Heart right ventricle (tissue), 16 donors: ENCODE measurements at places on chromosomes 7 and 10. TPM values are rescaled to one million over a fixed set of nuclear protein-coding genes. Genes with fewer than 3 reads are reported as not detected.

DNA sequence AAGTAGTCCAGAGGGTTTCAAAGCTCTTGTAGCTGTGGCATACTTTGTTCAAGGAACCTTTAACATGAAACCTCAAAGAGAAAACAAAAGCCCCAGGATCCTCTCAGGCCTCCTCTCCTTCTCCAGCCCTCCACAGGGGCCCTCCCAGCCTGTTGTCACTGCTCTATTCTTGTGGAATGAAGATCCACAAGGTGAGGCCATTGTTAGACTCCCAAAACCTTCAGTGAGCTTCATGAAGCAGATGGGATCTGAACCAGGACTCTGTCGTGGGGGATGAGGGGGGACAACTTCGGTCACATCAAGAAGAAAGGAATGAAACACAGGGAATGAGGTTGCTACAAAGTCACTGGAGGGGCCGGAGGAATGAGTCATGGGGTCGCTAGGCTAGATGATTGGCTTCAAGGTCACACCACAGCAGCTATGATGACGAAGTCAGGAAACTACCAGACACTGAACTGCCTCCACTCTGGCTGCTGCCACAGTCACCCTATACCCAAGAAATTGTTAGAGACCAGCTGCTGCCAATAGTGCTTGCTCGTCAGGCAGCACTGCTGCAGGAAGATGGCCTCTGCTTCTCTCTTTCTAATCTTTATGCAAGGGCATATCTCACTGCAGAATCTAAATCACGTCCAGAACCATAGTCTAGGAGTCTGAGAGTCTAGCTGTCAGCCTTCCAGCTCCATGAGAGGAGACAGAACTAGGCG is 208.8 kb downstream of the HIBADH start:
- DNase-seq = no peak

DNA sequence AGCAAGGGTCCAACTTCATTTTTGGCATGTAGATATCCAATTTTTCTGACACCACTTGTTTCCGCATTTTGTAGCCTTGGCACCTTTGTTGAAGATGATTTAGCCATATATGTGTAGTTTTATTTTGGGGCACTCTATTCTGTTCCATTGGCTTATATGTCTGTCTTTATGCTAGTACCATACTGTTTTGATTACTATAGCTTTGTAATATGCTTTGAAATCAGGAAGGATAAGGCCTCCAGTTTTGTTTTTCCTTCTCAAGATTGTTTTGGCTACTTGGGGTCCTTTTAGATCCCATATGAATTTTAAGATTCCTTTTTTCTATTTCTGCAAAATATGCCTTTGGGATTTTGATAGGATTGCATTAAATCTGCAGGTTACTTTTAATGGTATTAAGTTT is 9.5 kb upstream of the BTBD16 start:
- DNase-seq = no peak

DNA sequence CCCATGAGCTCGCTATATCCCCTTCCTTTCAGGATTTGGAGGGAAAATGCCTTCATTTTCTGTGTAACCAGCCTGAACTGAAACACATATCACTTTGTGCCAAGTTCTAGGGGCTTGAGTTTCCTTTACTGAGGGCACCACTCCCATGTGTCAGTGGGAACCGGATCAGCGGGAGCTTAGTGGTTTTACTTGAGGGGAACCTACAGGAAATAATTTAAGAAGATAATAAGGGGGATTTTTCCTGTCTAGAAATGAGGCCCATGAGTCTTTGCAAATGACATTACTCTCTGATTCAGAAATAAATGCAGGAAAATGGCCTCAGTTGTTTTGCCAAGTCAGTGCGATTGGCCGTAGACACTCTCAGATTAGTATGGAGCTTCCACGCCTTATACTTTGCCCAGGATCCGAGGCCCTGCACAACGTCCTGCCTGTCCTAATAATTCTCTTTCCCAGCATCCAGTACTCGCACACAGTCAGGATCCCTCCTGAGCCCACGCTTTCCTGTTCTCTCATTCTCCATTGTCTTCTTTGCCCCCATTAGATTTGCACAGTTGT is 86.4 kb upstream of the LYZL1 start:
- no peak for DNase-seq

Gene MALRD1
- total RNA-seq = 0.30 TPM

DNA sequence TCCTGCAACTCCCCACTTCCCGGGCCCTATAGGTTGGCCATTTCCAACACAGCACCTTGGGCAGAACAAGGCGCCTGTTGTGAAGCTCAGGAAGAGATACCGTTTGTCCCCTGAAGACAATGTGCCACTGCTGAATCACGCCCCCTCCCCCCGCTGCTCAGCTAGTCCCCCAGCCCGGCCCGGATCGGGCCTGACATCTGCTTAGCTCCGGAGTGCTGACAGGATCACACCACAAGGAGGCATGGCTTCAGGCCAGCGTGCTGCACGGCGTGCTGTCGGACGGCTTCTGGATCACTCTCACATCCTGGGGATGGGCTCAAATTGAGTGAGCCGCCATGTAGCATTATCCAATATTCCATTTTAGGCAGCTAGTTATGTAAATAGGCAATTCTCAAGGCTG is 62.1 kb upstream of the EFCAB10 start:
- DNase-seq = peak; percentile 41

GRCh38 chr7:104775531-104775930 is 238.5 kb upstream of the KMT2E start:
- no peak for DNase-seq

- peak; percentile 32 for DNase-seq
Measured at GRCh38 chr7:158431941-158432347, 155.7 kb downstream of the PTPRN2 start.

Gene ACTR1A
- total RNA-seq = 111 TPM

Gene DBNL
- total RNA-seq = 59.0 TPM

Gene ST8SIA6
- total RNA-seq = 11.0 TPM

DNA sequence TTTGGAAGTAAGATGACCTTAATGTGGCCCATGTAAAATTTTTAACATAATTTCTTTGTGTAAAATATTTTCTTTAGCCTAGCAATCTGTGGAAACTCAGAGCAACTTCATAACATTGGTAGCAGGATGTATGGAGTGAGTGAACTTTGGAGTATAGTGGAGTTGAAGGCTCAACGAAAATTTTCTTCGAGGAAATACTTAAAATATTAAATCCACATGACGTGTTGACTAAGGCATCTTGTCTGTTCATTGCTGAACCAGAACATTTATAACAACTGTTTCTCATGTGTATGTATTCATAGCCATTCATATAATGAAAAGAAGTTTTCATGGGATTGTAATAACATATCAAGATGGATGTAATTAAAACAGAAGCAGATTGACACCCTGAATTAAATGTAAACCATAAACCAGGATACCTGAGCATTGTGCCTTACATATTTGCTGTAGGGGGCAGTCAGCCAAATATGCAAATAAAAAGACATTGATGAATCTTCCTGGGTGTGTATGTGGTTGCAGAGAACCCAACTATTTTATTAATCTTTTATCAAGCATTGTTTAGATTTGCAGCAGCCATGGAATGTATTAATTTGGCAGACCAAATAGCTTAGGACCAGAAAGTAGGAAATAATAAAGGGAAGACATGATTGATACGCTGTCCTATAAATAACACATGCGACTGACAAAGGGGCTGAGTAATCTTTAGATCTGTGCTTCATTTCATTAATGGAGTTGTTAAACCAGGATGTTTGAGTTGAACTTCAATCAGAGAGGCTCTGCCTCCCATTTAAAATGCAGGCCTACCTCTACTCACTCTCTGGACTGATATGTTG is 11.5 kb downstream of the AUTS2 start:
- no peak for DNase-seq

GRCh38 chr7:2140216-2141020 is 92.3 kb downstream of the MAD1L1 start:
- DNase-seq = peak; percentile 6

GRCh38 chr7:37730501-37730900 is 46.9 kb downstream of the GPR141 start:
- no peak for DNase-seq

DNA sequence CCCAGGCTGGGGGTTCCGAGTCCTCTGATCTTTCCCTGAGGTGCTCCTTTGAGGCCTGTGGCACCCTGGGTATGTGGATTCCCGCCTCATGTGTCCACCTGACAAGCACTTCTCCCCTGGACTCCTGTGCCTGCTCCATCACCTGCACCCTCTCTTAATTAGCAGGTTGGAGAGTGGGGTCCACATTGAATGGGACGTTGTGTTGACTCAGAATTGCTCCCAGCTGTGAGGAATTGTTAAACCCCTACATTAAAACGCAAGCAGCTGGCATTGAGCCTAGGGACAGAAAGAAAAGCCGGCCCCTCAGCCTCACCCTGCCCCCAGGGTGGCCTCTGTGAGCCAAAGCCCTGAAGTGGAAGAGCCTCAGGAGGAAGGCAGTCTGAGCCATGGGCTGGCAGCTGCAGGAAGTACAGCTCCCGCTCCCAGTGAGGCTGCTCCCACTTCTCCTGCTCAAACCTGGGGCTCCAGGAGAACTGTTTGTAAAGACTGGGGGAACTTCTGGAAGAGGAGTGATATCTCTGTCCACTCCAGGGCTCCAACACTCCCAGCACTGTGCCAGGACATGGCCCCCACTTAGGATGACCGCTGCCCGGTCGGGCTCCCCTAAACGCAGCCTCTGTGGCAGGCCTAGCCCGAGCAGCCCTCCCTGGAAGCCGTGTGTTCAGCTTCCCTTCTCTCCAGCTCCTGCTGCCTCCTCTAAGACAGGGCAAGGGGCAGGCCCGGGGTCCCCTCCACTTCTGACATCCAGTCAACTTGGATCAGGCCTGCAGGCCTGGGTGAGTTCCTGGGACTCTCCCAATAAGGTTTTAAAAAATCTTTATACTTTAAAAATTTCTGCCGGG is 1.8 kb upstream of the OPN4 start:
- no peak for DNase-seq

- no peak for DNase-seq
Measured at GRCh38 chr7:146249272-146249671, 132.7 kb downstream of the CNTNAP2 start.

Gene DNA2
- 4.4 TPM for total RNA-seq

- DNase-seq = no peak
Measured at GRCh38 chr10:104337521-104337984, 712 bp downstream of the ITPRIP start.

- no peak for DNase-seq
Measured at GRCh38 chr10:78830062-78830975, 238.4 kb upstream of the ZMIZ1 start.

DNA sequence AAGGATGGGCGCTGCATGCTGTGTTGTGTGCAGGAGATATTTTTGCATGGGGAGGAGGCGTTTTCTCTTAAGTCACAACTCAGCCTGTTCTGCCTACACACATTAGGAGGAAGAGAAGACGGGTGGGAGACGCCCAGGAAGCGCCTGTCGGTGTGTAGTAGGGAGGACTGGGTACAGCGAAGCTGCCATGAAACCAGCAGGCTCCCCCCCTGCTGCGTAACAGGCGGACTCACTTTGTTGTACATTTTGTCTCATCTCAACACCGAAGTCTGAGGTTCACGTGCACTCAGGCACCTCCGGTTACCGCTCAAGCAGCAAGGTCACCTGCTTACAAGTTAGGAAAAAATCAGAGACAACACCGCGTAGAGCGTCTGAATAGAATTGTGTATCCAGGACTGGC is 56.3 kb downstream of the CRTAC1 start:
- DNase-seq = no peak

Gene CPED1
- 38.1 TPM for total RNA-seq

DNA sequence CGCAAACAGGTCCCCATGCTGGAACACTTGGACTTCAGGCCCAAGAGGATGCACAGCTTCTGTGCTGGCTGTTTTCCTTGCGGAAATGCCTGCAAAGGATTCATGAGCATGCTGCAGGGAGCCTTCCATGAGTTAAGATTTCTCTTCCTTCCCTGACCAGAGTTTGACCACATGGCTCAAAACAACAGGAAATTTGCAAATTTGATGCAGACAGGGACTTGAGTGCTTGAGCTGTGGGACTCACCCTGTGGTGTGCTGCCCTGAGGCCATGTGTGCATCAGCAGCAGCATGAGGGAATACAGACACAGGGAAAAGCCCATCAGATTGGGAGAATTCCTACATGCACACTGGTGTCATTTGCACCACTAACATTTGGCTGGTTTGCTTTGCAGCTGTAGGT is 195.4 kb downstream of the CDC14C start:
- DNase-seq = no peak

GRCh38 chr10:35498693-35499092 is 106.4 kb upstream of the GJD4 start:
- DNase-seq = no peak

DNA sequence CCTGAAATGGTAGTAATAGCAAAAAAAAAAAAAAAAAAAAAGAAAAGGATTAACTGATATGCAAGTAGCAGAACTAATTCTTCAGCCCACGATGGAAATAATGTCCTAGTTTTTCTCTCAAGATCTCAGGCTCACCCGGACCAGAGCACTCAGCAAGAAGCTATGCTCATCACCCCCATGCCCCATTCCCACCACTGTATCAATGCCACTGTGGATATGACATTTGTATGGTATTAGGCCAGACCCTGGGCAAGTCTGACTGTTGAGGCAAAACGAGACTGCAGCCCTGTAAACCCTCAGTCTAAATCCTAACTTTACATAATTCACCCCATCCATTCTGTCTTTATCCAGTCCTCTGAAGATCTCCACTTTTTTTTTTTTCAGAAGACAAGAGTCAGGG is 186.1 kb upstream of the KLF14 start:
- DNase-seq = no peak

DNA sequence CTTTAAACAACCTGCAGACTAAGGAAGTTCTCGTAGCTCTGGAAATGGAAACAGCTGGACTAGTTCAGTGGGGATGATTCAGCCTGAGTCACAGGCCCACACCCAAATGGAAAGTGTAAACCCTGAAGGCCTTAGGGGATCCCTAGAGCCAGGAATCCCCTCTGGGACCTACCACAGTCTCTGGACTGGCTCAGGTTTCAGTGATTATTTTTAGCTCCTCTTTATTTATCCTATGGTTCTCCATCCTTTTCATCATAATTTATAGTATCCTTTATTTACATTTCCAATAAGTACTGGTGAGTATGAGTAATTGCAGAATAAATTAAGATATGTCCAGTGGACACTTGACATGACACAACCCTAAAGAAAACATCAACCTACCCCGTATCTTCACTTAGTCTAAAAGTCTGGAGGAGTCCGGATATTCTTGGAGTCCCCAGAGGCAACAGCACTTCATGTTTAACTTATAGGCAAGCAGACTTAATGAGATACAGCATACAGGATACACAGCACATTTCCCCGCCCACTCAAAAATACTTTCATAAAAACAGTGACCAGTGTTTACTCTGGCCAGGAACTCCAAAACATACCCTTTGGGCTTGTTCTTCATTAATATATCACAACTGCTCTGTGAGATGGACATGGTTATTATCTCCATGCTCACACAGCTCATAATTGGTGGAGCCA is 28.4 kb upstream of the SEMA3E start:
- DNase-seq = no peak

GRCh38 chr10:21530168-21530567 is 3.9 kb upstream of the MLLT10 start:
- DNase-seq = no peak
